Activated CD8-positive, alpha-beta T cell treated with anti-CD3 and anti-CD28 coated beads for 36 hours (primary cell): ENCODE measurements at places on chromosomes 7 and 10. TPM values are rescaled to one million over a fixed set of nuclear protein-coding genes. Genes with fewer than 3 reads are reported as not detected.

GRCh38 chr7:1325646-1326510 lies 93.2 kb downstream of the UNCX start:
- H3K4me1 ChIP-seq, result no peaks in the 10 kb centered on the region
- H3K27me3 ChIP-seq, result peaks cover 8% of the 10 kb centered on the region
- no peak overlapping the region for H3K27ac ChIP-seq
- H3K36me3 ChIP-seq, result no peaks in the 10 kb centered on the region

- no peaks in the 10 kb centered on the region for H3K4me1 ChIP-seq
- H3K4me3 ChIP-seq, result no peak overlapping the region
- no peak overlapping the region for H3K27ac ChIP-seq
- no peaks in the 10 kb centered on the region for H3K36me3 ChIP-seq
Measured at GRCh38 chr7:81833401-81833800, 63.6 kb upstream of the HGF start.

DNA sequence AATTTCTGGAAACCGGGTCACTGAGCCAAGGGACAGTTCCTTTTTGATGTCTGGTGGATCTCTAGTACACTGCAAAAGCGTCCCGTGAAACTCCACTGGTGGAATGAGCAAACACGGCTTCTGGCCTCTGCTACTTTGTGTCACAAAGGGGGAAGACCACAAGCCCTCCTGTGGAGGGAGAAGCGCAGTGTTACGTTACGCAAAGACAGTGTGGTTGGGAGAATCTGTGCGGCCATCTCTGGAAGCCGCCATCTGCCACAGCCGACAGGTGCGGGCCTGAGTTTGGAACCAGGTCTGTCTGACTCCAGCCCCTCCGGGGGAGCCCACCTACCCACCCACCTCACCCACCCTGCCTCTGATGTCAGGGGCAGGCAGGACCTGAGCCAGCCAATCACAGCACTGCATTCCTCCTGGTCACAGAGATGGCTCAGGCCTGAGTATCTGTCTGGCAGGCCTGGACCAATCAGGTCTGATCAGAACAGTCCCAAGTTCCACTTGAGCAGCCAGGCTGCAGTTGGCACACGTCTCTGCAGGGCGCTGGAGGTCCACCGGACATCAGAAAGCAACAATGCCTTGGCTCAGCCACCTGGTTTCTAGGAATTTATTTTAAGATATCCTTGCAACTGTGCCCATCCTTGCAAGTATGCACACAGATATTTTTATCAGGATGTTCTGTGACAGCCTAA lies 3.0 kb upstream of the CYP2W1 start:
- H3K4me3 ChIP-seq, result no peak overlapping the region
- no peak for DNase-seq
- H3K36me3 ChIP-seq, result no peaks in the 10 kb centered on the region

DNA sequence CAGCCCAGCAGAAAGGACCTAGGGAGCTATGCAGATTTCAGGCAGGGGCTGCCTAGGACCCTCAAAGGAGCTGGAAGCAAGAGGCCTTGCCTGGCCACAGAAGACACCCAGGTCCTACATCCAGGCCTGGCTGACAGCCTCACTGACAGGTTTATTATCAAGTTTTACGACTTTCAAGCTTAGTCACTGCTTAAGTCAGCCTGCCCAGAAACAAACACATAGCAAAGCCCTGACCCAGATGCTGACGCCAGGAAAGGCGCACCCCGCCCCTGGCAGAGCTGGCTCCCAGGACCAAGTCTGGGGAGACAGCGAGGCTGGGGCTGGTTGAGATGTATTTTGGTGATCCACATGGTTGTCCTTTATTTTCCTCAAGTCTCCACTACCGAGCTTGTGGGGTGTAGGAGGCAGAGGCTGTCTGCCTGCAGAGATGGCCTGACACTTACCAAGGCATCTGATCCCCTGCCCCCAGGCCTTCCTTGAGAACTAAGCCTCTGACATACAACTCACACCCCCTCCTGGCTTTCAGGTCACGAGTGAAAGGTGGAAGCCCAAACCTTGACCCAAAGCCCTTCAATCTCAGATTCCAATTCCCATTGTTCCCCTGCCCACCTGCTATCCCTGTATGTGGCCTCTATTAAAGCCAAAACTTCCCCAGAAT lies 80.7 kb upstream of the EMX2 start:
- H3K4me1 ChIP-seq, result no peaks in the 10 kb centered on the region
- no peak overlapping the region for H3K4me3 ChIP-seq
- DNase-seq, result no peak

- no peak overlapping the region for H3K27ac ChIP-seq
- H3K36me3 ChIP-seq, result no peaks in the 10 kb centered on the region
- no peak overlapping the region for H3K4me3 ChIP-seq
- H3K4me1 ChIP-seq, result no peaks in the 10 kb centered on the region
- DNase-seq, result no peak
- peaks cover 3% of the 10 kb centered on the region for H3K27me3 ChIP-seq
Measured at GRCh38 chr7:91899563-91899962, 19.1 kb upstream of the MTERF1 start.

DNA sequence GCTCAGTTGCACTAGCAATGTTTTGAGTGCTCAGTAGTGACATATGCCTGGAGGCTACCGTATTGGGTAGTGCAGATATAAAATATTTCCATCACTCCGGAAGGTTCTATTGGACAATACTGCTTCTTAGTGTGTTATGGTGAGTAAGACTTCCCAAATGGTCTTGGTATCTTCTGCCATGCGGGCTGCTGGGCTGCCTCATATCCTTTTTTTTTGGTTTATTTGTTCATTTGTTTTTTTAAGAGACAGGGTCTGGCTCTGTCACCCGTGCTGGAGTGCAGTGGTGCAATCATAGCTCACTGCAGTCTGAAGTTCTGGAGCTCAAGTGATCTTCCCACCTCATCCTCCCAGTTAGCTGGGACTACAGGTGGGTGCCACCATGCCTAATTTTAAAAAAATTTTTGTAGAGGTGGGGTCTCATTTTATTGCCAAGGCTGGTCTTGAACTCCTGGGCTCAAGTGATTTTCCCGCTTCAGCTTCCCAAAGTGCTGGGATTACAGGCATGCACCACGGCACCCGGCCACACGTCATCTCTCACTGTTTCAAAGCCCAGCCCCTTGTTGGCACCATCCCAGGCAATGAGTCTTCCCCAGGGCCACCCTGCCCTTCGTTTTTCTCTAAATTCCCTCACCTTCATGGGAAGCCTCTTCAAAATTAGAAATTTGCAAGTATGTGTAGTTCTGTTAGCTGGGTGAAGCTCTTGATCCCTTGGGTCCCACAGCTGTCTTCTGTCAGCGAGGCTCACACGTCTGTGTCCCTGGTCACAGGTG lies 111.0 kb upstream of the KLF14 start:
- H3K4me1 ChIP-seq, result peaks cover 24% of the 10 kb centered on the region
- no peaks in the 10 kb centered on the region for H3K36me3 ChIP-seq
- no peak for DNase-seq
- no peak overlapping the region for H3K4me3 ChIP-seq
- no peak overlapping the region for H3K27ac ChIP-seq

GRCh38 chr7:101968720-101969466 lies 151.5 kb downstream of the CUX1 start:
- no peak overlapping the region for H3K27ac ChIP-seq
- no peak for DNase-seq
- H3K27me3 ChIP-seq, result no peaks in the 10 kb centered on the region
- H3K36me3 ChIP-seq, result no peaks in the 10 kb centered on the region

The TRIP6 gene
- total RNA-seq, result 27.5 TPM

The SEPHS1 gene
- total RNA-seq, result 61.6 TPM

The TNRC18 gene
- 44.2 TPM for total RNA-seq
